ENCODE measurements at places on chromosomes 1 and 21.

GRCh38 chr1:71561729-71562128, 480.9 kb upstream of the ZRANB2 start:
- no peak for DNase-seq

- no peak for DNase-seq
These were observed 81.5 kb downstream of the ERG start for GRCh38 chr21:38416791-38417190.

- no peak for DNase-seq
These were observed 36.1 kb upstream of the CACYBP start for GRCh38 chr1:174963529-174964125.

- no peak for DNase-seq
These were observed 66.6 kb upstream of the TIAM1 start for GRCh38 chr21:31410499-31411131.

All from uterus (tissue), 4 donors.